Activated CD8-positive, alpha-beta memory T cell treated with anti-CD3 and anti-CD28 coated beads for 1 hour (primary cell): ENCODE measurements at places on chromosomes 7 and 10.

DNA sequence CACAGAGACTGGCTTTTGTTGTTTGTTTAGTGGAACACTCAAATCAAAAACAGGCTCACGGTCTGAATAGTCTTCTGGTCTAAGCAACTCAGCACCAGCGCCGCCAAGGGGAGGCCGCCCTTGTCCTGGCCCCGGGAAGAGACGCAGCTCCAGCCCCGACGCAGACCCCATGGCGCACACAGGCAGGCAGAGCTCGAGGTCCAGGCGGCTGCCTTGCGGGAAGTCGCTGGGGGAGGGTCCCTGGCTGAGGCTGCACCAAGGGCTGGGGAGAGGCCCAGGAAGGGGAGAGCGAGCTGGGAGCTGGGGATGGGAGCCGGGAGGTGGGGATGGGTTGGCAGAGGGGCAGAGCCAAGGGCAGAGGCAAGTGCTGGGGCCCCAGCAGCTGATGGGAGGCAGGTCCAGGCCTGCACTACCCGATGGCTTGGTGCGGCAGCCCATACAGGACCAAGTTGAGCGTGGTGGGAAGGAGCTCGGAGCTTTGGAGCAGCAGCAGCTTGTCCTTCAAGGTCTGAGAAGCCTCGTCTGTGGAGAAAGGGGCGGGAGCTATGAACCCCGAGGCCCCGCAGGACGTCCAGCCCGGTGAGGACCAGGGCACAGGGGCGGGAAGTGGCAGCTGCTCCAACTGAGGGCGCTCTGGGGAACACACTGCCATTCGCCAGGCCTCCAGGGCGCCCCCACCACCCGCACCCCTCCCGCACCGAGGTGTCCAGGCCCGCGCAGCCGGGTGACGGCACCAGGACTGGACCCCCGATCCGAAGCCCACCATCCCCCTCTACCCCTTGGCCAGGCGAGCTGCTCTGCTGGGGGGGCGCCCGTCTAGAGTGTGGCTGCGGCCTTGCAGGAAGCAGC is 22.7 kb upstream of the NKX6-2 start:
- DNase-seq = no peak

- DNase-seq = no peak
These were observed 30.4 kb downstream of the DDC start for GRCh38 chr7:50534690-50535290.

DNA sequence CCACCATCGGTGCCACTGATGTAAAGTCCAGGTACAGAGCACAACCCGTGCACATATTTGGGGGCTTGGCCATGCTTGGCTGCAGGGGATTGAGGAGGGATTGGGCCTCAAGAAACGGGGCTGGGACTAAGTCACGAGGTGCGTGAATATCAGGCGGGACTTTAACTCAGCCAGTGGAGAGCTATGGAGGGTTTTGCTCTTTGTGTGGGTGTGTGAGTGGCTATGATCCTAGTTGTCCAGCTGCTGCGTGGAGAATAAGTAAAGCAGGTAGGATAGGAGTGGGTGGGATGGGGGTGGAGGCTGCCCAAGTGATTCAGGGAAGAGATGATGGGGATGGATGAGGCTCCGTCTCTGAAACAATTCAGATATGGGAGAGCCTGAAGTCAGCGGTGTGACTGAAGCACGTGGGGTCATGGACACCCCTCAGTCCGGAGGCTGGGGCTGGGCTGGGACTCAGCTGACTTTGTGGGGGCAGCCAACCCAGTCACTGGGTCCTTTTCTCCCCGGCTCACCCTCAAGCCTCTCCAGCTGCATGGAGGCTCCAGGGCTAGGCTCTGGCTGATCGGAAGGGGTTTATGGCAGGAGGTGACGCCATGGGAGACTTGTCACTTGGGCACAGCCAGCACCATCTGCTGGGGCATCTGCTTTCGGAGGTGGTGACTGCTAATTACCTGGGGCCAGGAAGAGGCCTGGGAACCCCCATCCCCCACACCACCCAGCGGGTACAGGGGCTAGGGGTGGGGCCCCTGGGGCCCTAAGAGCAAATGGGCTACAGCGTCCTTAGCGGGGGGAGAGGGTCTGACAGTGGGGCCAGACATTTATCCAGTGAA is 1.7 kb upstream of the LFNG start:
- DNase-seq = no peak

- DNase-seq = no peak
These were observed 2.1 kb upstream of the UNCX start for GRCh38 chr7:1230411-1231213.

GRCh38 chr7:98286701-98287485 is 5.4 kb downstream of the BRI3 start:
- DNase-seq = no peak

DNA sequence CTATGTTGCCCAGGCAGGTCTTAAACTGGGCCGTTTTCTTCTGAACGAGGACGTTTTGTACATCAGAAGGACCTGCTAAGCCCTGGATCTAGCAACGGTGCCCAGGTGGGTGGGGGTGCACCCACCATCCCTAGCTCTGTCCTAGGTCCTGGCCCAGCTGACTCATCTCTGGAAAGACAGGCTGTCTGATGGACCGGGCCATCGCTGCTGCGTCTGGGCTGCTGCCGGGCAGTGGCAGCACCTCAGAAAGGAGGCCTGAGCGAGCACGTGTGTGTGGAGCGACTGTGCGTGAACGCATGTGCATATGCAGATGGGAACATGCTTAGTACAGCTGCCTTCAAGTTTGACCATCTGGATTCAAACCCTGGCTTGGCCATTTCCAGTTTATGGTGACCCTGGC is 7.3 kb upstream of the ELFN1 start:
- DNase-seq = no peak

GRCh38 chr10:114831186-114831867 is 9.7 kb downstream of the FHIP2A start:
- no peak for DNase-seq
